CD4-positive, alpha-beta memory T cell (primary cell): ENCODE measurements at places on chromosomes 16 and 17. TPM values are rescaled to one million over a fixed set of nuclear protein-coding genes. Genes with fewer than 3 reads are reported as not detected.

MGAT5B gene
- total RNA-seq = 1.8 TPM

PYDC1 gene
- not detected for total RNA-seq

OR3A2 gene
- total RNA-seq = 2.4 TPM

SEZ6 gene
- total RNA-seq = not detected

GJD3 gene
- not detected for total RNA-seq
